ENCODE measurements at places on chromosomes 4 and X.

DNA sequence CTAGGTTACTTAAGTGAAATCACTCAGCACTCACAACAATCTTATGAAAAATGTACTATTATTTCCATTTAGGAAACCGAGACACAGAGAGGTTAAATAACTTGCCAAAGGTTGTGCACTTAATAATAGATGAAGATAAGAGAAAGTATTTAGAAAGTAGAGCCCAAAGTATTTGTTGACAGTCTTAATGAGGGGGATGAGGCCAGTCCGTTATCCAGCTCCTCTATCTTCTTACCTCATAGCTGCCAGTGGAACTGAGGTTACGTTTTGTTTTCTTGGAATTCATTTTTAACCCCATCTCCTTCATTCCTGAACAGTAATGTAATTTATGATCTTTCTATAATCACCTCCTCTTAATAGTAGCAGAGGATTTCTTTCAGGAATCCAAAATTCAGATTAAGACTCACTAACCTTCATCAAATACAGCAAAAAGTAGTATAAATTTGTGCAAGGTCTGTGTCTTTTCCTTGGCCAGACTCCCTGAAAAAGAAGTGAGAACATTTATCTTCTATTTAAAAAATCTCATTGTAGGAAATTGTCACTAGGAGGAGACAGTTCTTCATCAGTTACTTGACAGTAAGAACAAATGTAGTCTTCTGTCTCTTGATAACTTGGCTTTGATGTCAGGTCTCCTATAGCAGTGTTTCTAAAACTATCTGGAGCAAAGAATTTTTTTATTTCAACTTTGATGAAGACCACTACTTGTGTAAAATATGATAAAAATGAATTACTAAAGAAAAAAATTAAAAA, 35.5 kb downstream of the F8 start:
- DNase-seq, result no peak

DNA sequence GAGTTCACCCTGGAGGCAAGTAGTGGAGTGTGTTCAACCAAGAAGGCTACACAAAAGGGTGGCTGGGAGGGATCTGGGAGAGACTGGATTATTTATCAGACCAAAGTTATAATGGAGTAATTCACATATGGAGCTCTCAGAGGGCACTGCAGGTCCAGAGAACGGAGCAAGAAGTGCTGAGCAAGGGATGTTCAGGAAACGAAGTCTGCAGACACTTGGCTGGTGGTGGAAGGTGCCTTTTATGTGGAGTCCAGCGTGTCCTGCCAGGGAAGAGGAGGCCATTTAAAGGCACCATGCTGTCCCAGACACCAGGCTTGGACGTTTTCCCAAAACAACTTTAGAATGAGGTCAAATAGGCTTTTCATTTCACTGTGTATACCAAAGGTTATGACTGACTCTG, 130.1 kb downstream of the CEP135 start:
- DNase-seq, result no peak

- no peak for DNase-seq
Measured at GRCh38 chr4:183924362-183925044, 19.4 kb downstream of the STOX2 start.

GRCh38 chrX:154403192-154403591, 5.0 kb downstream of the RPL10 start:
- DNase-seq, result no peak

- no peak for DNase-seq
Measured at GRCh38 chr4:36222702-36223101, 21.6 kb downstream of the ARAP2 start.

- no peak for DNase-seq
Measured at GRCh38 chr4:177879851-177880250, 437.6 kb upstream of the AGA start.

DNA sequence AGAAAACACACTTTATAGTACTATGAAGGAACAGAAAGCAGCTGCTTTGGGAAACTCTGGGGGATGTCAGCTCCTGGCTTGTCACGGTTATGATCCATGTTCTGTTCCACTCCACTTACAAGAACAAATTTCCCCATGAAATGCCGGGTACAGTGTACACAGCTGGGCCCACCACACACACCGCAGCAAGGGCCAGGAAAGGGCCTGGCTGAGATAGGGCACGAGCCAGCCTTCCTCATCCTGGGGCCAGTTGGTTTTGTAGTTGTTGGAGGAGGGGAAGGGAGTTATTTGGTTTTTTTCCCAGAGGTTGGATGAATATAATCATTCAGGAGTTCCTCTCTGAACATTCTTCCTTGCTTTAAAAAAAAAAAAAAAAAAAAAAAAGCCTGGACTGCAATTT, 56.8 kb downstream of the SEPSECS start:
- no peak for DNase-seq

- DNase-seq, result no peak
Measured at GRCh38 chr4:44638091-44638490, 13.3 kb downstream of the YIPF7 start.

GRCh38 chr4:102247041-102247440, 98.2 kb downstream of the SLC39A8 start:
- no peak for DNase-seq

- DNase-seq, result no peak
Measured at GRCh38 chrX:110584083-110584482, 211.5 kb downstream of the CHRDL1 start.

DNA sequence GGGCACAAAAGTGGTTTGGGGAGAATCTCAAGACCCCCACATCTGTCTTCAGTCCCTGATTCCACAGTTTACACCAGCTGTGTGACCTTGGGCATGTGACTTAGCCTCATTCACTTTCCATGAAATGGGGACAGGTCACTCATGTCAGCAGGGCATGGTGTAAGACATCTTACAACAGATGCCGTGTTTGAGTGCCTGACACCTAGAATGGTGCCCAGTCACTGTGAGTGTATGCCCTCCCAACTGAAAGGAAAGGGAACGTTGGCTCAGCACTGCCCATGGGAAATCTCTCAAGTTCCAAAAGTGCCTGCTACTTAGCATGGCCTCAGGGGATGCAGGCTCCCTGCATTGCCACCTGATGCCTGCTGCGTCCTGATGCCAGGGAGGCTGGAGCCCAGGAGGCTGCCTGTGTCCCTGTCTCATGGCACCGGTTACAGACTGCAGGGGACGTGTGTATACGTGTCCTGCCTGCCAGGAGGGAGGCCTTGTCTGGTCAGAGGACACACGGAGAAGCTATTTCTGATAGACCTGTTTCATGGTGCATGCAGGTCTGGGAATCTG, 32.2 kb downstream of the RNF4 start:
- DNase-seq, result no peak

GRCh38 chr4:189143263-189143952, 797.3 kb upstream of the FRG1 start:
- no peak for DNase-seq
